ENCODE measurements at places on chromosomes 3 and 15.

- DNase-seq: no peak
These were observed 161.5 kb upstream of the C2CD4B start for GRCh38 chr15:62326460-62327011.

- no peak for DNase-seq
These were observed 54.9 kb upstream of the TMEM108 start for GRCh38 chr3:132983143-132983770.

- no peak for DNase-seq
These were observed 95.7 kb downstream of the SUCNR1 start for GRCh38 chr3:151969026-151969642.

- DNase-seq: no peak
These were observed 128.0 kb downstream of the ATP8B4 start for GRCh38 chr15:49990835-49991545.

- no peak for DNase-seq
These were observed 2.0 kb downstream of the ATP2C1 start for GRCh38 chr3:130895690-130896488.

DNA sequence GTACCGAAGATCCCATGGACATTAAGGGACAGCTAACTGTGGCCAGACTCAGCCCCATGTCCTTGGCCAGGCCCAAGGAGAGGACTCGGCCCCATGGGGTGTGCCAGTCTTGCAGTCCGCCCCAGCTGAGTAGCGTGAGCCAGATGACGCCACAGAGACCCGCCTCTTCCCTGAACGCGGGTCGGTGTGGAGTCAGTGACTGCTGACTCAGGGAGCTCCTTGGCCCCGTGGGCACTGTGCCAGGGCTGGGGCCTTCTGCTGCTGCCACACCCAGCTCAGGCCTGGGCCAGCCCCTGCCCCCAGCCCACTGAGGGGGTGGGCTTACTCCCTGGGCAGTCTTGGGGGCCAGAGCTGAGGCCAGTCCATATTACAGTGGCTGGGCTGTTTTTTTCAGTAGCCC lies 52.8 kb downstream of the PLXNA1 start:
- DNase-seq: no peak

DNA sequence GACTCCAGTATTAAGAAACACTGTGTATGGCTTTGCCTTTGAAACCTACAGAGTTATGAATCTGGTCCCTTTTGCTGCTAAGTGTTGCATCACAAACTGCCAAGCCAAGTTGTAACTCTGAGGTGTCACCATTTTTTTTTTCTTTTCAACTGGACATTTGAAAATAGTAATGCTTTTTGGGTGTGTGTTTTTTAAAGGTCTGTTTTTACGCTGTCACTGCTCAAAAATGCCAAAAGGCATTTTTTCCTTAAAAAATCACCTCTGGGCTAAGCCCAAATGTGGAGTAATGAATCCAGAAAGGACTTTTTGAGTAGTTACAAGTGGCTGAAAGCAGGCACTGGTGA lies 9.5 kb downstream of the SMAD3 start:
- DNase-seq: no peak

DNA sequence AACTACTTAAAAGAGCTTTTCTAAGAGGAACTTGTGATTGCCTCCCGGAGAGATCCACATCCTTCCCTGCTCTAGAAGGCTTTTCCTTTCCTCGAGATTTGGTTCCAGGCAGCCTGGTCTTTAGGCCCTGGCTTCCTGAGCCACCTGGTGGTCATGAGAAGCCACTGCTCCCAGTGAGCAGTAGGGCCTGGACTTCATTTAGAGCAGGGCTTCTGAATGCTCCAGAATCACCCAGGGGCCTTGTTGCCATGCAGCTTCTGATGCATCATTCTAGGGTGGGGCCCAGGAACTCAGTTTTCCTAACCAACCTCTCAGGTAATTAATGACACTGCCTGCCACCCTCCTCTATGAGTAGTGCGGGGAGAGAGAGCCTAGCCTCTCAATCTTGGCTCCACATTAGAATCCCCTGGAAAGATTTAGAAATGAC lies 29.6 kb downstream of the PSMD6 start:
- DNase-seq: peak; percentile 37

GRCh38 chr3:131551761-131552160 lies 49.0 kb upstream of the MRPL3 start:
- no peak for DNase-seq

DNA sequence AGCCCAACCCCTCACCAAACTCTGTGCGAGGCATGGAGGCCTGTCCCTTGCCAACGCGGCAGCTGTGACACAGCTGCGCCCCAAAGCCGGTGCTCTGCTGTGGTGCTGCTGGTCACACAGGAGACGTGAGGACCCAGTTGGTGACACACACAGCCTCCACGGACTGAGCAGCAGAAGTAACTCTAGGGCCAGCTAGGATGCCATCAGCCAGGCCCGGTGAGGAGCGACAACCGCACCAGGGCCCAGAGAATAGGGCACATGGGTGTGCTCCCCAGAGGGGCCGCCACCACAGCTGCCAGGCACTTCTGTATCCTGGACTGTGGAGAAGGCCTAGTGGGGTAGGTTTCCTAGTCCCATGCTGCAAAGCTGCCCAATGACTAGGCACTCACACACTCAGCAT lies 10.7 kb downstream of the ZXDC start:
- DNase-seq: no peak

GRCh38 chr15:70337277-70338186 lies 239.8 kb upstream of the TLE3 start:
- DNase-seq: no peak

DNA sequence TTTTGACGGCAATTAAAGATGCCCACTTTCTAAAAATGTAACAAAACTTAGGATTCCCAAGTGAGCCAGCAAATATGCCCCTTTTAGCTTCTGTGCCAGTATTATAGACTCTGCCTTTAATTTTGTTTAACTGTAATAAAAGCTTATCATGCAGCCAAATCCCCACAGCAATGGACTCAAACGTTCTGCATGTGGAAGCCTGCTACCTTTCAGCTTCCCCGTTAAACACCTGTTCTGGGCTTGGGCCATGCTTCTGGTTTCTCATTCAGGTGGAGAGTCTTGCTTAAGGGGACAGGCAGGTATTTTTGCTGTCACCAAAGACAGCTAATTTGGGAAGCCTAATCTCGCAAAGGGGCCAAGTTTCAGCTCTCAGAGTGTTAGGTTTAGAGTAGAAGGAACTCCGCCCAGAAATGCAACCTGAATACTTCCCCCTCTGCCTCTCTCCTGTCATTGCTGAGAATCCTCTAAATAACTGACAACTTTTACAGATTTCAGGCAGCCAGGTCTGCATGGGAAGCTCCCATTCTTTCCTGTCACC lies 399.4 kb upstream of the ATP11B start:
- no peak for DNase-seq

DNA sequence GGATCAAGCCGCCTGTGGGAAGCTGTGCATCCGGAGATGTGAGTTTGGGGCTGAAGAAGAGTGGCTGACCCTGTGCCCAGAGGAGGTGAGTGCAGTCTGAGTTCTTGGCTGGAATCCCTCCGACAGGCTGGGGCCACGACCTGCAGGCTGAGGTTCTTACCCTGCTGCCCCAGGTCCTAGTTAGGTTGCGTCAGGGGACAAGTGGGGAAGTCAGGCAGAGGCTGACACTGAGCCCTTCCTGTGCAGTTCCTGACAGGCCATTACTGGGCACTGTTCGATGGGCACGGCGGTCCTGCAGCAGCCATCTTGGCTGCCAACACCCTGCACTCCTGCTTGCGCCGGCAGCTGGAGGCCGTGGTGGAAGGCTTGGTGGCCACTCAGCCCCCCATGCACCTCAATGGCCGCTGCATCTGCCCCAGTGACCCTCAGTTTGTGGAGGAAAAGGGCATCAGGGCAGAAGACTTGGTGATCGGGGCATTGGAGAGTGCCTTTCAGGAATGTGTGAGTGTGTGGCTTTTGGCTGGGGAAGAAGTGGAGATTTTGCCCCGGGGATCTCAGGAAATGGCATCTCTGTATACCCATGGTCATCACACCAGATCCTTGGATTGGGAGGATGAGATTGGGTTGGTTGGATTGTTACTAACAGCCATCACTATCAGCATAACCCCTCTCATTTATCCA lies 1.3 kb downstream of the PPM1M start:
- no peak for DNase-seq

GRCh38 chr3:134640872-134641470 lies 9.9 kb downstream of the KY start:
- DNase-seq: no peak

- DNase-seq: peak; percentile 26
These were observed 38.2 kb upstream of the RHO start for GRCh38 chr3:129490273-129490675.

DNA sequence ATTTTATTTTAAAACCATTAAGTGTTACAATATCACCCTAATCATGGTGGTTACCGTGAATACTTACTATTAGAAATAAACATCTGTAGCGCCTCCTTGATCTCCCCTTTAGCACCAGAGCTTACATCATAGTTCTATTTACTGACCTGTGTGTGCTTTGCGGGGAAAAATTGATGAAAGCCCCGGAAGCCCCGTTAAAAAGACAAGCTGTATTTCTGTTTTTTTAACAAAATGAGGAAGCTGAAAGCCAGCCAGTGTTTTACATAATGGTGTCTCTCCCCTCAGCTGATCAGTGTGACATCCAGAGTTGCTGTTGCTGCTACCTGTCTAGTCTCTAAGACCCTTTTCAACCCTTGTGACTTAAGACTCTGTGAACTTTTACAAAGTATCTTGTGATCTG lies 100.8 kb downstream of the OPA1 start:
- DNase-seq: no peak

- no peak for DNase-seq
These were observed 28.6 kb upstream of the STXBP5L start for GRCh38 chr3:120879411-120879810.

DNA sequence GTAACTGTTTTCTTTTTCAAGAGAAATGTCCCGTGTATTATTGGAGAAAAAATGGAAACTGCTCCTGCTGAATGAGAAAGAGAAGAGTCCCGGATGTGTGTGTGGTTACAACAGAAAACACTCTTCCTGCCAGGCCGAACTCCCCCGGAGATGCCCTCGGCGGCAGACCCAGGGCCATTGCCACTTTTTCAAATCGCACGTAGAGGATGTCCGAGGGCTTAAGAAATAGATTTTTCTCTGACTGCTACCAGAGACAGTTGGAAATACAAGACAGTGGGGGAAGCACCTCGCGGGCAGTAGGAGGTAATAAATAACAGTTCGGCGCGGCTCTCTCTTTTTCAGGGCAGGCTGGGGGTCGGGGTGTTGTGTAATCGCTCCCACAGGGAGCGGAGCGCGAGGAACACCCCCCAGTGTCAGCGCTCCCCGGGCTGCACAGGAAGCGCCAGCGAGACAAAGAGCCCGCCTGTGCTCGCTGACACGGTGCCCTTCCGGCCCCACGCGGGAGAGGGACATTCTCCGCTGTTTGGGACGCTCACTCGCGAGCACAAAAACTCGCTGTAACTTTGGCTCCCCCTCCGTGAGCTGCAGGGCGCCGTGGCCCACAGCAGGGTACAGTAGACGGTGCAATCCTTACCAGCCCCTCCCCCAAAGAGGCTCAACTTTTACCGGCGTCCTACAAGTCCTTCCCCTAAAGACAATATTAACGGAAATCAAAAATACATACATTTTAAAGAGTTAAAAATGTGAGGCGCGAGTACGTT lies 1.1 kb downstream of the VGLL4 start:
- peak; percentile 51 for DNase-seq

DNA sequence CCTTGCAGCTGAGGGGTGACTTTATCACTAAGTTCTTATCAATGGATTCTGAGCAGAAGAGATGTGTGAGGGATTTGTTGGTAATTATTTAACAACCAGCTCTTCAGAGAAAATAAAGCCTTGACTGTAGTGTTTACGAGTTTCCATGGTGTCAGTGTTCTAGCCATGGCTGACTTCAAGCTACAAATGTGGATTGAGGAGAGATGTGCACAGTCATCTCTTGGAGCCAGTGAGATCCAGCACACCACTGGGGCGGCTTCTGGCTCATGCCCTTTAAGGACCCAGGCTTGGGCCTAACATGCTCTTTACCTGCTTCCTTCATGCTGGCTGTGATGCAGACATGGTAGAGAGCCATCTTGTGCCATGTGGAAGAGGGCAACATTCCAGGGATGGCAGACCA lies 145.6 kb upstream of the MRPS22 start:
- DNase-seq: no peak

- DNase-seq: no peak
These were observed 107.7 kb upstream of the TSC22D2 start for GRCh38 chr3:150300388-150300787.

GRCh38 chr3:107208100-107208499 lies 169.1 kb upstream of the CCDC54 start:
- DNase-seq: no peak

DNA sequence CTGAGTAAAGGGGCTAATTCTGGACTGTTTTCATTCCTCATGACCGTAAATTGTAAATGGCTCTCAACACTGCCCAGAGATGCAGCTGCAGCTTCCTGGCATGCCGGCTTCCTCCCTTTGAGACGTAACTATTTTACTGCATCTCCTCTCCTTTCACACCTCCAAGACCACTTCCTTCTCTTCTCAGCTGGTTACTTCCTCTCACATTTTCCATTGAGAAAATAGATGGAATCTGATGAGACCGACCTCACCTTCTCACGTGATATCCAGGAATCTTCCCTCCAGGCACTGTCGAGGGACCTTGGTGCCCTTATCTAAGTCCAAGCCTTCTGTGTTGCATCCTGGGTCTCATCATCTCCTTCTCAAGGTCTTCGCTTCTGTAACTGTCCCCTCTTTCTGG lies 12.7 kb downstream of the LYSMD4 start:
- DNase-seq: no peak

GRCh38 chr15:25939122-25939521 lies 76.0 kb upstream of the ATP10A start:
- DNase-seq: no peak

GRCh38 chr3:38471260-38471857 lies 17.7 kb downstream of the ACVR2B start:
- no peak for DNase-seq

DNA sequence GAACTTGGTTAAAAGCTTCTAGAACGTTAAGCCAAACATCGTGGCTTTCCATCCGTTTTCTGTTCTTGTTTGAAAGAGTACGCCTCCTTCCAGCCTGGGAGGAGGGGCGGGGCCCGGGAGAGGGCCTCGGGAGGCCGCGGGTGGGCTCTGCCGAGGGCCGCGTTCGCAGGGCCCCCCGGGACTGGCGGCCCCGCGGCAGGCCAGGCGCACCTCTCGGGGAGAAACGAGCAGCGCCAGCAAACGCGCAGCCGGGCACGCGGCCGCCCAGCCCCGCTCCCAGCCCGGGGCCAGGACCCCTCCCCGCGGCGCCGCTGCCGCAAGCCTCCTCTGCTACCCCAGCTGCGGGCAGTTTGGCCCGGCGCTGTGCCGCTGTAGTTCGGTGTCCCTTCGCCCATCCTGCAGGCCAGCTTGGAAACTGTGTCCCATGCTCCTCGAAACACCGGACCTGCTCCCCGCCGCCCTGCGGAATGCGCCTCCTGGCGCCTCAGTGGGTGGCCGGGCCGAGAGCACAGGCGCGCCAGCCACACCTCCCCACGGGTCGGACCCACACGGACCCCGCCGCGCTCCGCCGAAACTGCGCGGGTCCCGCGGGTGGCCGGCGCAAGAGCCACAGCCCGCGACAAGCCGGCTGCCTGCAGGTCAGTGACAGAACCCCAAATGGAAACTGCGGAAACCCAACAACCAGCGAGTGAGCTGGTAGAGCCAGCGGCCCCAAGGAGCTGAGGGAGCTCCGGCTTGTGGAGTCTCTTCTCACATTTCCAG lies 2.3 kb downstream of the OCA2 start:
- DNase-seq: no peak

All from activated T-cell treated with anti-CD3 and anti-CD28 coated beads for 24 hours (primary cell).